Hepatocyte (in vitro differentiated cells): ENCODE measurements at places on chromosomes 4 and X.

DNA sequence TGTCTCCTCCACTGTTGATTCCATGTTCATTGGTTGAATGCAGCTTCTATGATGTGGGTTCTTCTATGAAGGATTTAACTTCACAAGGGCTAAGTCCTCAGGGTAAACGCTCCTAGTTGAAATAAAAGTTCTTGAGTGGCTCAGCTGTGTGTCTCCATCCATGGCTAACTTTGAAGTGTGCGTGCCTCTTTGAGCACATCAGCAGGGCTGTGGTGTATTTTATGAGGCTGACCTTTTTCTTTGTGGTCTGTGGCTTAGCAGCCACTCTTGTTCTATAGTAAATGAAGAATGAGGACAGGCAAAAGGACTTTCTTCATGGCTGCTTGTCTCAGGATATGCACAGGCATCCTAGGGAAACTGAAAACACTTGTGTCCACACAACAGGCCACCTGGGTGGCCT lies 88.5 kb downstream of the KIT start:
- no peak for DNase-seq

- no peak for DNase-seq
Measured at GRCh38 chr4:27046851-27047250, 186.2 kb downstream of the STIM2 start.

DNA sequence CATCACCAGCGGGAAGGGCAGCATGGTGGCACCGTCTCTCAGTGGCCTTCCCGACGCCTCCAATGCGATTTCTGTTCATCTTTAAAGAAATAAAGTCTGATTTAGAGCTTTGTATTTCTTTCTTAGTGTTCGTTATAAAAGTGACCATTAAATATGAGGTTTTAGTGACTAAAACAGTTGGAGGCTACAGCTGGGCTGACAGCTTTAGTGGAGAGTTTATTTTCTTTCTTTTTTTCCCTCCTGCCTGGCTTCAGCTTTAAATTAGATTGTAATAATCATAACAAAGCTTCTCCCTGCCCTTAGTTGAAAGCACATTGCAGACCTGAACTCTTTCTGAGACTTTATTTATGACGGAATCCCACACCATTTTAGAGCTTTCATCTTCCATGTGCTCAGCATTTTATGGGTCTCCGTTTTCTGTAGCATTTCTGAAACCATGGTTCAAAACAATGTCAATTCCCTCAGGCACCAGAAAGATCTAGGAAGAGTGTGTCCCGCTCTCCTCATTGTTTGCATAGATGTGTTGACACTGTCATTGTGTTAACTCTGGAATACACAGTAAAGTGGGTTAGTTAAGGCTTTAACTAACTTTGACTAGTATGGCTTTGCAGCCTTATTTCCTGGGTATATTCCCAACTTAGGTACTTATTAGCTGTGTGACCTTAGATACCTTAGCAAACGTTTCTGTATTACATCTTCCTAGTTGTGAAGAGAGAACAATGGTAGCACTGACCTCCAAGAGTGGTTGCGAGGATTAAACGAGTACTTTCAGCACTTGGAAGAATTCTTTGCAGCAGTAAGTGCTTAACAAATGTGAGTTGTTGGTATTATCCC lies 97.4 kb upstream of the PGRMC2 start:
- DNase-seq, result no peak

DNA sequence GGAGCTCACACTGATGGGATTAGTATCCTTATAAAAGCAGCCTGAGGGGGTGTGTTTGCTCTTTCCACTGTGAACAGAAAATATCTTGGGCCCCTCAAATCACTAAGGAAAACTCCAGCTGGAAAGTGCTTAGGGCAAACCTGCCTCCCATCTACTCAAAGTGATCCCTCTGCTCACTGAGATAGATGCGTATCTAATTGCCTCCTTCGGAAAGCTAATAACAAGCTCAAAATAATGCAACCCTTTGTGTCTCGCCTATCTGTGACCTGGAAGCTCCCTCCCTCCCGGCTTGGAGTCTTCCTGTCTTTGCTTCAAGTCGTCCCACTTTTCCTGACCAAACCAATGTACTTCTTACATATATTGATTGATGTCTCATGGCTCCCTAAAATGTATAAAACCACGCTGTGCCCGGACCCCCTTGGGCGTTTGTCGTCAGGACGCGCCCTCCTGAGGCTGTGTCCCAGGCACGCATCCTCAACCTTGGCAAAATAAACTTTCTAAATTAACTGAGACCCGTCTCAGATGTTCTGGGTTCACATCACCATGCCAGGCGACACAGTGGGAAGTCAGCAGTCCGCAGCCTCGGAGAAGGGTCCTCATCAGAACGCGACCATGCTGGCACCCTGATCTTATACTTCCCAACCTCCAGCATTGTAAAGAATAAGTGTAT lies 34.1 kb upstream of the SORCS2 start:
- no peak for DNase-seq

DNA sequence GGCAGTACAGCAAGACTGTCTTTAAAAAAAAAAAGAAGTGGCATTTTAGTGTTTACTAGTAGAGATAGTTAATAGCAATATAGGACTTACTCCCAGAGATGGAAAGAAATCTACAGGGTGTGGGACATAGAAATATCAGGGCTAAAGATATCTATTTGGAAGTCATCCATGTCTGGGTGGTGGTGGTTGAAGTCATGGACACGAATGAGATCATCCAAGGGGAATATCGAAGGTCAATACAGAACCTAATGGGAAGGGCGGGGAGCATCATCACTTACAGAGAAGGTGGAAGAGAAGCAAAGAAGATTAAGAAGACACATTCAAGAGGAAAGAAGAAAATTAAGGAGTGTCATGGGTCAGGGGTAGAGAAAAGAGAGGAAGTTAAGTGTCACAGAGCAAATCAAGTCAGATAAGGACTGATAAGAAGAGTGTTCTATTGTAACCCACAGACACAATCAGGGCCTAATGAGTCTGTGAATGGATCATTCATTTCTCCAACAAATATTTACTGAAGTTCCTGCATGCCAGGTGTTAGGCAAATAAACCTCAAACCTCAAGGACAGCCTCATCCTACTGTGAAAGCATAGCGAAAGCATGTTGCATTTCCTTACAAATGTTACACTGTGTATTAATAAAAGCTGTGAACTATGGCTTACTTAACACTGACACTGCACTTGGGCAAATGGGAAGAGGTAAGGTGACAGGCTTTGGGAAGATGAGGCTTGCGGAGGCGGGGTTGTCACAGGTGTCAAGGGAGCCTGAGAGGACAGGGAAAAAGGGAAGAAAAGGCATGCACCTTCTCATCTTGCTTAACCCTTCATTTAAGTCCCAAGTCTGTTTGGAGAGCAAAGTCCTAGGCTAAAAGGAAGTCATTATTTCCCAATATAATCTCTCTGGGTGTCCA lies 65.3 kb downstream of the ELOVL6 start:
- peak; percentile 21 for DNase-seq

DNA sequence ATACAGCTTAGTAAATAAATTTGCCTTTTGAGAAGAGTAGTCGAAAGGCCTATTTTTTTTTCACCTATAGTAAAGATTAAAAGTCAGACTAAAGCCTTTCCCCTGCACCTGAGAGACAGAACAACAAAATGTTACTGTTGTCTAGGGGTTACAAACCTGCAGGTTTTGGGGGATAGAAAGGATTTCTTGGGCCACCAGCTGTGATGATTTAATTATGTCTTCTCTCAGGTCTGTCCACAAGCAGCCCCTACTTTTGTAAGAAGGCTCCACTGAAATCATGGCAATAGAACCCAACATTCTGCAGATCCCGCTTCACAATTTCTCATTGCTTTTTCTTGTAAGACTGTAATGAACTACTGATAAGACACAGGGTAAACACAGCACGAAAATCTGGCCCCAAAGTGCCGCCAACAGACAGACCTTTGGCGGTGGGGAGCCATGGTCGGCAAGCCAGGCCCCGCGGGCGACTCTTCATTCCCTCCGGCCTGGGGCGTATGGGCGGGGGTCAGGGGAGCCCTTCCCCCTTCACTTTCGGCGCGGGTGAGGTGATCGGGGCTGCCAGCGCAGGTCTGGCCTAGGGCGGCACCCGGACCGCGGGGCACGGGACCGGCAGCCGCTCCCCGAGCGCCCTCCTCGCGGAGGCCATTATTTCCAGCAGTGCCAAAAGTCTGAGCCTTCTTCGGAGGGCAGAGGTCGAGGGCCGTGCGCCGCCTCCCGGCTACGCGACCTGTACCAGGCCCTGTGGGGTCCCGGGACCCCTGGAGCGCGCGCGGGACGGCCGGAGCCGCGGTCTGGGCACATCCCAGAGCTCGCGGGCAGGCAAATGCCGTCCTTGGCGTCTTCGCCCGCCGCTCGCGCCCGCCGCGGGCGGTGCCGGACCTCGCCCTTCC lies 812 bp upstream of the KDM6A start:
- peak; percentile 62 for DNase-seq

DNA sequence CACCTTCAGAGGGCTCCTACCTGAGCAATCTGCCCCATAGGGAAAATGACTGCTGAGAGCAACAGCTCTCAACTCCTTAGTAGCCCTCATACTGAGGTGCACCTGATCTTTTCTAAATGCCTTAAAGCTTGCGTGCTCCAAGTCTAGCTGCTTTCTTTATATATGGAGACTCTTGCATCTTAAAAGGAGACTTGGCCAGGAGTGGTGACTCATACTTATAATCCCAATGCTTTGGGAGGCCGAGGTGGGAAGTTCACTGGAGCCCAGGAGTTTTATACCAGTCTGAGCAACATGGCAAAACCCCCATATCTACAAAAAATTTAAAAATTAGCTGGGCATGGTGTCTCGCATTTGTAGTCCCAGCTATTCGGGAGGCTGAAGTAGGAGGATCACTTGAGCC lies 78.1 kb upstream of the TRIM2 start:
- no peak for DNase-seq

DNA sequence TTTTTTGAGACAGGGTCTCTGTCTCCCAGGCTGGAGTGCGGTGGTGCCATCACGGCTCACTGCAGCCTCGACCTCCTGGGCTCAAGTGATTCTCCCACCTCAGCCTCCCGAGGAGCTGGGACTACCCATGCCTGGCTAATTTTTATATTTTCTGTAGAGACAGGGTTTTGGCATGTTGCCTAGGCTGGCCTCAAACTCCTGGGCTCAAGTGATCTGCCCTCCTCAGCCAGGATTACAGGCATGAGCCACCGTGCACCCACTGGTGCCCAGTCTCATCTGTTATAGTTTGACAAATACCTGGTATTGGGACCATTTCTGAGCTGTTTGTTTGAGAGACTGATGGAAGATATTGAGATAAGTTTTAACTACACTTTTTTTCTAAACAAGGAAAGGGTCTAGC lies 57.5 kb upstream of the SMIM10 start:
- DNase-seq, result no peak

GRCh38 chrX:10393899-10394298 lies 226.5 kb downstream of the MID1 start:
- DNase-seq, result no peak

- no peak for DNase-seq
Measured at GRCh38 chr4:71945791-71946190, 86.0 kb upstream of the NPFFR2 start.

- DNase-seq, result peak; percentile 79
Measured at GRCh38 chr4:173252024-173252935, 81.9 kb downstream of the HMGB2 start.
